Kidney capillary endothelial cell (primary cell): ENCODE measurements at places on chromosomes 11 and 22.

GRCh38 chr22:48757985-48758561, 1069.6 kb downstream of the BRD1 start:
- DNase-seq = no peak

DNA sequence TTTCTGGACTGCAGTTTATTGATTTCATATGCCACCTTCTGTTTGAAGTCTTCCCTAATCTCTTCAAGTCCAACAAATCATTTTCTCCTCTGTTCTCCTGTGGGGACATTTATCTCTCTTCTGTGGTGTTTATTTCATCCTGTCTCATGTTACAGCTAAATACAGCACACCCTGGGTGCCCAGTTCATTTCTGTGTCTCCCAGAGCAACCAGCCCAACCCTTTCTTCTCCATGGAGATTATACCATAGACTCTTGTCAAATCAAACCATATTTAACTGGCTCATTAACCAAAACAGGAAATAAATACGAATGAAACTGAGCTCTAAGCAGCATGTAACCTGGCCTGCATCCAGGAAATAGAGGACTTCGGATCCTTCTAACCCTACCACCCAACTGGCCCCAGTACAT, at the start of gene MS4A8:
Gene MS4A8 (plus strand): TSS at position 329 of the 408 bp plus-strand sequence. CDS start 1,249 bp downstream, outside the sequence.
- DNase-seq = no peak

- DNase-seq = no peak
Measured at GRCh38 chr22:30198152-30198825, 48.3 kb downstream of the LIF start.

DNA sequence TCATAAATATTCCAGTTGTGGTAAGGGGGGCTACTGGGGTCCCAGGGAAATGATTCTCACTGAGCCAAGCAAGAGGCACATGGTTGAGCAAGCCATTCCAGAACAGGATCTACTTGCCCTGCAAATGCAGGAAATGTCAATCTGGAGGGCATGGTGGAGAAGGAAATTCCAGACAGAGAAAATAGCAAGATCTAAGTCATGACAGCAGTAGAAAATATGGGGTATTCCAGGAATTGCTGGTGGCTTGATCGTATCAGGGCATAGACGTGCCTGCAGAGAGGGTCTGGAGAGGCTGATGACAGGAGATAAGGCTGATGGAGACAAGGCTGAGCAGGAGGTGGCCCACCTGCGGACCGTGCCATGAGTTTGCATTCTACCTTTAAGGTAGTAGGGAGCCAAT, 566.3 kb upstream of the CADM1 start:
- DNase-seq = no peak

- DNase-seq = no peak
Measured at GRCh38 chr11:119346605-119347004, at the start of gene MFRP. Gene MFRP (minus strand): TSS chr11:119346705. CDS start chr11:119346513, 192 bp downstream.

DNA sequence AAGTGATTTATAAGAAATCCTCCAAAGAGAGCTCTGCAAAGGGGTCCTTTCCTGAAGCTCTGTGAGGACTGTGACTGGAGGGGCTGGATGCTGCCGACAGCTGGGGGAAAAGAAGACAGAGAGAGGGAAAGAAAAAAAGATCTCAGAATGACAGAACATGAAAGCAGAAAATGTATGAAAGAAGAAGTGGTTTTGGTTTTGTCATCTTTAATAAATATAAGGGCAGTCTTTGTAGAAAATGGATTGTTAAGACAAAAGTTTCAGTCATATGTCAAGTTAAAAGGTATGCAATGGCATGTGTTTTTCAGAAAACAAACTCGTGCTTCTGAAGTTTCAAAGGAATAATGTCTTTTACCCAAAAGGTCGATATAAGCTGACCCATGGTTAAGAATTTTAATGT, 105.5 kb downstream of the CCDC83 start:
- no peak for DNase-seq

DNA sequence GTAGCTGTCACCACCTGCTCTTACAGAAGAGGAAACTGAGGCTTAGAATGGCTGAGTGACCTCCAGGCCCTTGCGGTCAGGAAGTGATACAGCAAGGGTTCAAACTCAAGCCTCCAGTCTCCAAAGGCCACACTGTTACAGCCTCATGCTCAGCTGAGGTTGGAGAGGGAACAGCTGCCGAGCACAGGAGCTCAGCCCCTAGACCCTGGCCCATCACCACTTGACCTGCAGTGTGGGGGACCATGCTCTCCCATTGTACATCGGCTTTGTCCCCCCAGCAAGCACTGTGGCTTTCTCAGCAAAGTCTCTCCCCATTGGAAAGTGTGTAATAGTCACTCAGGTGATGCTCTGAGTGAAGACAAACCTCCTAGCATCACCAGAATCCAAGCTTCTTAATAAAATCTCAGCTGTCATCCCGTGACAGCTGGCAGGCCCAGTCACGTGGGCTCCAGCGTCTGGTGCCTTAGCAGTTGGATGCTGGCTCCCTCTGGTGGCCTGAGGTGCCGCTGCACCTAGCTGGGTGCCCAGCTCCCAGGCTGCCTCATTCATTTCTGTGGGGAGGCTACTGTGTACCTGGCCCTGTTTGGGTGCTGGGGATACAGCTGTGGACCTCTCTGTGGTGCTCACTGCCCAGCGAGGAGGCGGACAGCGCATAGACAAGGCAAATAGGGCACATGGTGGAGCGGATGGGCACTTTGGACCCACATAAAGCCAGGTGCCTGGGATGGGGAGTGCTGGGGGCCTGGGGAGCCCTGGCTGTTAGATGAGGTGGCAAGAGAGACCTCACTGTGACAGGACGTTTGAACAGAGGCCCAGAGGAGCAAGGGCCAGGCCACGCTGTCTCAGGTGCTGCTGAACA, 19.1 kb upstream of the MYRF start:
- peak; percentile 75 for DNase-seq

GRCh38 chr11:121636081-121636799, 183.5 kb upstream of the SORL1-AS1 start:
- DNase-seq = no peak

- no peak for DNase-seq
Measured at GRCh38 chr22:20130319-20130718, 1.3 kb upstream of the ZDHHC8 start.

- peak; percentile 88 for DNase-seq
Measured at GRCh38 chr22:42939451-42939881, 75.5 kb downstream of the PACSIN2 start.

GRCh38 chr11:134393638-134394037, 18.4 kb downstream of the B3GAT1 start:
- DNase-seq = no peak

GRCh38 chr22:27295040-27295439, 506.5 kb downstream of the MN1 start:
- no peak for DNase-seq

- DNase-seq = no peak
Measured at GRCh38 chr22:22093743-22094142, 111.2 kb upstream of the TOP3B start.

- peak; percentile 49 for DNase-seq
Measured at GRCh38 chr22:41998361-41999261, at the start of gene WBP2NL. Gene WBP2NL (plus strand): TSS chr22:41998788. CDS start chr22:41998819, 31 bp downstream.

DNA sequence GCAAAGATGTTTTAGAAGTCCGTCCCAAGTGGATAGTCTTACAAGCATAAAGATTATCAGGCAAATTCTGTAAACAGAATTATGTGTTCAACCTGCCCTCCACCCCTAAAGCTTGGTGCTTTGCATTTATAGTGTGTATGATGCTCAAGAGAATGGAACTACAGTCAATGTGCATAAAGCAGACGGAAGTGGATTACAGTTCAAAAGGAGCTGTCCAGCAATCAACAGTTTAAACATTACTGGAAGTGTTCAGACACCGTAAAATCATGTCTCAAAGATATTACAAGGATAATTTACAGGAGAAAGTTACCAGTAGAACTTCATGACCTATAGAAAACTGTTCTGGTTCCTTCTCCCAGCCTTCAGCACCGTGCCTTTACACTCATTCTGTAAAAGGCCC, 1.0 kb downstream of the RIC3 start:
- DNase-seq = no peak

DNA sequence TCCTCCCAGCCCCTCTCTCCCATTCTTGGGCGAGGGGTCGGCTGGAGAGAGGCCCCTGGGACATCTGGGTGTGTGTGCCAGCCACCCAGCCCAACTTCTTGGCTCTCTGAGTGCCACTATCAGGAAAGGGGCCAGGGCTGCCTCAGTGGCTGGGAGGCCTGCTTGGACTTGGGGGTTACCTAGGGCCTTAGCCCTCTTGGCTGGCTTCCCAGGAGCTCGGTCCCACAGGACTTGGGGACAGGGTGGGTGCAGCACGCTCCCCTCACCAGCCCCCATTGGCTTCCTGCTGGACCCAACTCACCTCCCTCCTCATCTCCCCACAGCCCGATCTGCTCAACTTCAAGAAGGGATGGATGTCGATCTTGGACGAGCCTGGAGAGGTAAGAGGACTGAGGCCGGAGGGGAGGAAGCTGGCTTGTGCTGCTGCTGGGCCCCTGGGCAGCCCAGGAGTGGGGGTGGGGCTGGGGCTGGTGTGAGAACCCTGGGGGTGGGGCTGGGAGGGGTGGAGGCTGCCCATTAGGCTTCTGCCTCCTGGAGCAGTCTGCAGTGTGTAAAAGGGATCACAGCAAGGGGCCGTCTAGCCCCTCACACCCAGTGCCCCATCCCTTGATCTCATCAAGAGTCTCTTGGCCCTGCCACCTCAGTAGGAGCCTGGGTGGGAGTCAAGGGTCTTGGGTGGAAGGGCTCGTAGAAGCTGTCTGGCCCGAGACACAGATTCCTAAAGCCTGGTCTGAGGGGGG, 54.8 kb downstream of the TRIOBP start:
- DNase-seq = no peak
